ENCODE measurements at places on chromosomes 6 and 20.

- no peak for DNase-seq
These were observed 41.2 kb upstream of the NHSL1 start for GRCh38 chr6:138540468-138540867.

GRCh38 chr6:140833408-140833807 is 1299.3 kb upstream of the GJE1 start:
- DNase-seq: no peak

- no peak for DNase-seq
These were observed 150.9 kb downstream of the ARID1B start for GRCh38 chr6:156928126-156928525.

GRCh38 chr20:35601990-35602389 is 13.6 kb upstream of the SPAG4 start:
- DNase-seq: no peak

- no peak for DNase-seq
These were observed 262.4 kb upstream of the MARCKS start for GRCh38 chr6:113594726-113595125.

- no peak for DNase-seq
These were observed 87.1 kb downstream of the SESN1 start for GRCh38 chr6:109007521-109007920.

- DNase-seq: no peak
These were observed 77.6 kb upstream of the SASH1 start for GRCh38 chr6:148265054-148265453.

- no peak for DNase-seq
These were observed 230.9 kb downstream of the CDC5L start for GRCh38 chr6:44618371-44618770.

GRCh38 chr20:36465109-36466080 is 75.9 kb upstream of the MYL9 start:
- peak; percentile 29 for DNase-seq

All from stimulated activated CD4-positive, alpha-beta T cell treated with anti-CD3 and anti-CD28 coated beads, TNF-alpha, amount 100 ng/mL, for 24 hours (primary cell).